Activated T-cell treated with anti-CD3 and anti-CD28 coated beads, Interleukin-2, amount 50 U/mL, for 72 hours (primary cell): ENCODE measurements at places on chromosomes 7 and 10. TPM values are rescaled to one million over a fixed set of nuclear protein-coding genes. Genes with fewer than 3 reads are reported as not detected.

SPOCK2 gene
- total RNA-seq, result 291 TPM

PSMG3 gene
- total RNA-seq, result 53.6 TPM

SPDYE16 gene
- total RNA-seq, result 0.58 TPM

CLEC5A gene
- total RNA-seq, result not detected

TMEM248 gene
- total RNA-seq, result 83.8 TPM

NPSR1 gene
- not detected for total RNA-seq

GRCh38 chr10:91287276-91287675 is 66.8 kb downstream of the PCGF5 start:
- no peaks in the 10 kb centered on the region for H3K36me3 ChIP-seq
- H3K27ac ChIP-seq, result no peak overlapping the region
- no peaks in the 10 kb centered on the region for H3K4me1 ChIP-seq
- no peaks in the 10 kb centered on the region for H3K27me3 ChIP-seq
- DNase-seq, result no peak

DNA sequence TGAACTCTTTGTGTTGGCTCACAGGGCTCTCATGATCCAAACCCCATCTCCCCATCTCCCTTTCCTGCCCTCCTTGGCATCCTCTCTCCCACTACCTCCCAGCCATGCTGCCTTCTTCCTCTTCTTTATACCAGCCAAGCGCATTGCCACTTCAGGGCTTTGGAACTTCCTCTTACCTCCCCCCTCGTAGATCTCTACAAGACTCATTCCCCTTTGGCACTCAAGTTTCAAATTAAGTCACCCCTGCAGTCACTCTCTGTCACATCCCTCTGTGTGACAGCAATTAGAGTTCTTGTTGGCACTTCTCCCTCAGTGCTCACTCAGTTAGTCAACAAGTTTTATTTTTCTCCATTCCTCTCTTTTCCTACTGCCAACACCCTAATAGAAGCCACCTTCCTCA is 20.8 kb upstream of the NRP1 start:
- DNase-seq, result no peak
- H3K36me3 ChIP-seq, result peaks cover 3% of the 10 kb centered on the region
- H3K4me3 ChIP-seq, result no peak overlapping the region

DNA sequence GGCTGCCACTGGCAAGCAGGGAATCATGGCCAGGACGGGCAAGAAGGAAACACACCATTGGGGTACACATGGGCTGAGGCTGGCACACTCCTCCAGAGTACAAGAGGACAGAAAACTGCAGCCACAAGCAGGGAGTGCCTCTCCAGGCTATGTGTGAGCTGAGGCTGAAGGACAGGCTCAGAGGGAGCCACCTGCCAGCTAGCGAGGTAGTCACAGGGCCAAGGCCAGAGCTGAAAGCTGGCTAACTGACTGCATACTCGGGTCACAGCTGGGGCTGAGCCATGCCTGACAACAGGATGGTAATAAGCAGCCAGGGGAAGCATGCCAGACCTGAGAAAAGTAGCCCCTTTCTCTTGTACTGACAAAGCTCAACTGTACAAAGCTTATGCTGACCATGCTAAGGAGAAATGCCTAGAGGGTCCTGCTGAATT is 52.0 kb downstream of the KIF5B start:
- no peaks in the 10 kb centered on the region for H3K36me3 ChIP-seq
- H3K27ac ChIP-seq, result peak overlapping the region; percentile 52
- H3K27me3 ChIP-seq, result no peaks in the 10 kb centered on the region

DNA sequence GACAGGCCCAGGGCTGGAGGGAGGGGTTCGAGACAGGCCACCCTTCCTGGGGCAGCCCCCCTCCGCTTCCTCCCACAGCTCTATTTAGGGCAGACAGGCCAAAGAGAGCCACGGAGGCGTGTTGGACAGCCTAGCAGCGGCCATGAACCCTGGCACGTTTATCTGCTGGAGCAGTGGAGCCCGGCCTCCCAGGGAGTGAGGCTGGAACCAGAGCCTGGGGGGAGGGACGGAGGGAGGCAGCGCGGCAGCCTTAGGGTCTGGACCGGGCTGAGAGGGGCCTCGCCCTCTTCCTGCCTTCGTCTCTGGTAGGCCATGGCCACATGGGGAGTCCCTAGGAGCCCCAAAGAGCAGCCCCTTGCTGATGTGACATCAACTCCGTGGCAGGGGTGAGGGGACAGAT is 17.1 kb downstream of the UNCX start:
- peaks cover 8% of the 10 kb centered on the region for H3K4me1 ChIP-seq
- no peak for DNase-seq
- H3K4me3 ChIP-seq, result no peak overlapping the region
- H3K36me3 ChIP-seq, result peaks cover 2% of the 10 kb centered on the region

DNA sequence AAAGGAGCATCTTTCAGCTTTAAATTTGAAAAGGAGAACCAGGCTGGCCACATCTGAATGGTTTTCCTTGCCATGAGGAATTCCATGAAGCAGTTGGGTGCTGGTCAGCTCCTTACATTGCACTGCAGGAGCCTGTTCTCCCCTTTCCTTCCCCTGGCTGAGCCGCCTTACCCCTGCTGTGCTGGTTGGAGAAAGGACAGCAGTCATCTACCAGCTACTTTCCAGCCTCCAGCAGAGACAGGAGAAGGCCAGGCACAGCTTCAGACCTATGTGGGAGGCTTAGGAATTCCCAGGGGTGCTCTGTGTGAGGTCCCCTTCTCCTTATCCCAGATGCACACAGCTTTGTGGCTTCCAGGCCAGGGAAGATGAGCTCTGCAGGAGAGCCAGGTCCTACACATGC is 4.7 kb downstream of the C10orf71 start:
- no peaks in the 10 kb centered on the region for H3K27me3 ChIP-seq
- H3K4me3 ChIP-seq, result no peak overlapping the region
- H3K36me3 ChIP-seq, result no peaks in the 10 kb centered on the region
- no peak for DNase-seq
- H3K4me1 ChIP-seq, result no peaks in the 10 kb centered on the region

DNA sequence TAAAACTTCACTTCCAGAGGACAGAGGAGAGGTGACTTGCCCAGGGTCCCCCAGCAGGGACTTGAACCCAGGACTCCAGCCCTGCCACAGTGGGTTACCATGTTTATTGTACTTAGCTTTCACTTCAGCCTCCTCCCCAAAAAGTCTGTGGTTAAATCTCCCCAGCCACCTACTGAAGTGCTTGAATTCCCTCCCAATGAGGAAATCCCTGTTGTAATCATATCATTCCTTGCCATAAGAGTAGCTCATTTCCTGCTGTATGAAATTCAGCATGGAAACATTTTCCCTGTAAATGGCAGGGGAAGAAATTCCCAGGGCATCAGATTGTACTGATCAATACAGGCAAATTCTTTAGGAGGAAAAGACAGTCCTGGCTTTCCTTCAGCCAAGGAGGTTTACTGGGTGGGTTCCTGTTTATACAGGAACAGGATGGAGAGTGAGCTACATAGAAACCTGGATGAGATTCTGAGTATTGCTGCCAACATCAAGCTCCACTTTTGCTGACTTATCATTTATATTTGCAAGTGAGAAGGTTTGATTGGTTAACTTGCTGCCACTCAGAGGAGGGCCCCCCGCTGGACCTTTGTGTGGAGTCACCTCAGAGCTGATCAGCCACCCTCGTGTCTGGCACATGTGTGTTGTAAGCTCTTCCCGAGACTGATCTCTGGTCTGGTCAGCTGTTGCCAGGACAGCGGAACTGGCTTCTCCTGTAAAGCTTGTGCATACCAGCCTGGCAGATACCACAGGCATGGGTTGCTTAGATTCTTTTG is 16.4 kb upstream of the PDZD8 start:
- no peaks in the 10 kb centered on the region for H3K4me1 ChIP-seq
- no peak for DNase-seq
- H3K4me3 ChIP-seq, result no peak overlapping the region
- H3K27ac ChIP-seq, result no peak overlapping the region

- H3K4me1 ChIP-seq, result no peaks in the 10 kb centered on the region
- peaks cover 1% of the 10 kb centered on the region for H3K36me3 ChIP-seq
- DNase-seq, result no peak
- no peak overlapping the region for H3K4me3 ChIP-seq
- no peaks in the 10 kb centered on the region for H3K27me3 ChIP-seq
These were observed 52.3 kb upstream of the PHYHIPL start for GRCh38 chr10:59124187-59124586.

GRCh38 chr10:61896854-61897661 is 4.4 kb upstream of the ARID5B start:
- DNase-seq, result peak; percentile 76
- peak overlapping the region; percentile 82 for H3K4me3 ChIP-seq
- H3K4me1 ChIP-seq, result peaks cover 48% of the 10 kb centered on the region
- peak overlapping the region; percentile 90 for H3K27ac ChIP-seq
- peaks cover 4% of the 10 kb centered on the region for H3K36me3 ChIP-seq
- H3K27me3 ChIP-seq, result no peaks in the 10 kb centered on the region

DNA sequence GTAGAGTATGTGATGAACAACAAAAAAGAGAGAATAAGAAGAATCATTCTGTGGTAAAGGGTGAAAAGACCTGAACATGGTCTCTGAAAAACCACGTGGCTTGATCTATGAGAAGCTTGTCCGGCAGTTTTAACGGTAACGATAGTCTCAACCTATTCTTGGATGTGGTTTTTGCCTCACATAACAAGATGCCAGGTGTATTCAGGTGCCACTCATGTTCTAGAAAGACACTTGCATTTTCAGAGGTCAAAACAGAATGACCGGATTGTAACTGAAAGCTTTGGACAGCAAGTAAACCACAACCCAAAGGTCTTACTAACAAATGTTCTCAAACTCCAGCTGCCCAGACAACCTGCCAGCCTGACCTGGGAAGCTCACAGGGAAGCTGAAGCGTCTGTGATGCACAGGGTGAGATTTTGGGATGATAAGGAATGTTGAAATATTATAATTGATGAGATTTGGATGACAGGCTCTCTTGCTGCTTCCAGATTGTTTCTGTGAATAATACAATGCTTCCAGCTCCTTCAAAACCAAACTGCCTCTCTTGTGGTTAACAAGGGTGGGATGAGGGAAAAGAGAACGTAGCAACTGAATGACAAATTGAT is 137.4 kb upstream of the GRB10 start:
- no peak overlapping the region for H3K27ac ChIP-seq
- H3K4me3 ChIP-seq, result no peak overlapping the region
- peaks cover 13% of the 10 kb centered on the region for H3K27me3 ChIP-seq
- no peaks in the 10 kb centered on the region for H3K4me1 ChIP-seq
- no peaks in the 10 kb centered on the region for H3K36me3 ChIP-seq

GRCh38 chr7:36969376-36969775 is 245.1 kb upstream of the AOAH start:
- peaks cover 45% of the 10 kb centered on the region for H3K4me1 ChIP-seq
- H3K36me3 ChIP-seq, result no peaks in the 10 kb centered on the region
- no peaks in the 10 kb centered on the region for H3K27me3 ChIP-seq
- DNase-seq, result no peak
- no peak overlapping the region for H3K4me3 ChIP-seq

DNA sequence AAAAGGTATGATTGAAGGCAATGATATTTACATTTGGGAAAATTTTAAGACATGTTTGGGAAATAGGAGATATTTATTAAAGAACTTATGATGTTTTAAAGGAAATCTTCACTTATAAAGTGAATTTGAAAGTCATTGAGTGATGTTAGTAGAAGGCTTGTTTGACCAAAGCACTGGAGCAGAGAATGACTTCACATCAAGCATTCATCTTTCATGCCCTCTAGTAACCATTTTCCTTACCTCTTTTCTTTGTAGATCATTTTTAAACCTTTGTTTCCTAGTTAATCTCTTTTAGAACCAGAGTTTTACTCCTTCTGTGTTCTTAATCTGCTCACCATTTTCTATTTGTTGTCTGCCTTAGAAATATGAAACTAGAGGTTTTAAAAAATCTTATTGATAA is 111.3 kb upstream of the FOXP2 start:
- no peaks in the 10 kb centered on the region for H3K36me3 ChIP-seq
- no peaks in the 10 kb centered on the region for H3K27me3 ChIP-seq
- no peak for DNase-seq
- no peak overlapping the region for H3K27ac ChIP-seq
- H3K4me3 ChIP-seq, result no peak overlapping the region

DNA sequence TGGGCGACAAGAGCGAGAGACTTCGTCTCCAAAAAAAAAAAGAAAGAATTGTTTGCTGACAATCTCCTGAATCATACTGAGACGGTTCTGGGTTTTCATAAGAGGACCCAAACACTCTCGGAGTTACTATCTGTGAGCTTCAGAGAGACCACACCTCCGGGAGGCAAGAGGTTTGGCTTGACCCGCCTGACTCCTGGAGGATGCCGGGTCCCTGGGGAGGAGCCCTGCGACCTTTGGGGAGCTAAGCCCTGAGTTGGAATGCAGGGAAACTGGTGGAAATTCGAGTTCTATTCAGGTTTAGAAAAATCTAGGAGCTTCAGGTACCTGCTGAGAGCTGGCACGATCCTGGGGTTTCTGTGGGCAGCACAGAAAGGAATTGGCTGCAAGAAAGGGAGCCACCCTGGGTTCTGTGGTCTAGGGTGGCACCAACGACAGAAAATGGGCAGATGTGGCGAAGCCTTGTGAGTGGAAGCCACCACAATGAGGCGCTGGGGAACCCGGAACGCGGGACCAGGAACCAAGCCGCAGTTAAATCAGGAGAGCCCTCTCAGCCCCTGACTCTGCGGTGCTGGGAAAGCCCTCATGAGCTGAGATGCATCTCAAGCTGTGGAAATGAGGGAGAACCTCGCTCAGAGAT is 21.9 kb upstream of the GATAD1 start:
- H3K4me1 ChIP-seq, result peaks cover 29% of the 10 kb centered on the region
- DNase-seq, result no peak
- no peak overlapping the region for H3K27ac ChIP-seq
- H3K36me3 ChIP-seq, result no peaks in the 10 kb centered on the region
- H3K27me3 ChIP-seq, result peaks cover 44% of the 10 kb centered on the region
- H3K4me3 ChIP-seq, result peak overlapping the region; percentile 83

GRCh38 chr10:117107238-117107637 is 30.8 kb downstream of the VAX1 start:
- no peak overlapping the region for H3K27ac ChIP-seq
- peaks cover 8% of the 10 kb centered on the region for H3K27me3 ChIP-seq
- no peaks in the 10 kb centered on the region for H3K36me3 ChIP-seq
- H3K4me3 ChIP-seq, result no peak overlapping the region

DNA sequence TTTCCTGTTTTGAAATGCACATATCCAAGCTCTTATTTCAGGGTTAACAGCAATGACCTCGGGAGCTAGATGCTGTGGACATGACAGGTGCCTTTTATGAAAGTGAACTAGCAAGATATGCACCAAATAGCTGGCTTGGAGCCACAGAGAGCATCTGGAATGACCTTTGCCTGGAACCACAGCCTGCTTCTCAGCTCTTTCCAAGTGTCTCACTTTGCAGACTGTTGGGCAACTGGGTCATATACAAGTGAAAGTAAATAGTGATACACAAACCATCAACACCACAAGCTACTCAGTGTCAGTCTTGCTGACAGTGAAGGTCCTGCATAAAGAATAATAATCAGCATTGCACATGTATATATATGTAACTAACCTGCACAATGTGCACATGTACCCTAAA is 183.5 kb downstream of the RNF133 start:
- DNase-seq, result no peak
- no peak overlapping the region for H3K4me3 ChIP-seq
- H3K27ac ChIP-seq, result no peak overlapping the region
- no peaks in the 10 kb centered on the region for H3K27me3 ChIP-seq
- no peaks in the 10 kb centered on the region for H3K36me3 ChIP-seq

- H3K27me3 ChIP-seq, result peaks cover 10% of the 10 kb centered on the region
- H3K4me3 ChIP-seq, result no peak overlapping the region
- H3K4me1 ChIP-seq, result no peaks in the 10 kb centered on the region
- no peaks in the 10 kb centered on the region for H3K36me3 ChIP-seq
These were observed 148.1 kb downstream of the SLC16A9 start for GRCh38 chr10:59561477-59562121.

GRCh38 chr7:133252506-133252857 is 396 bp upstream of the EXOC4 start:
- peak overlapping the region; percentile 95 for H3K4me3 ChIP-seq
- no peak for DNase-seq
- peaks cover 40% of the 10 kb centered on the region for H3K4me1 ChIP-seq
- peak overlapping the region; percentile 96 for H3K27ac ChIP-seq
- no peaks in the 10 kb centered on the region for H3K36me3 ChIP-seq
- no peaks in the 10 kb centered on the region for H3K27me3 ChIP-seq
